ENCODE measurements at places on chromosomes 4 and X. TPM values are rescaled to one million over a fixed set of nuclear protein-coding genes. Genes with fewer than 3 reads are reported as not detected.

OPN1MW gene
- total RNA-seq, result not detected

ANXA10 gene
- not detected for total RNA-seq

CNGA2 gene
- total RNA-seq, result not detected

RBMXL3 gene
- total RNA-seq, result not detected

SPARCL1 gene
- total RNA-seq, result 322 TPM

ADGRG2 gene
- 1.2 TPM for total RNA-seq

FOXP3 gene
- total RNA-seq, result 2.0 TPM

CTAG1B gene
- total RNA-seq, result not detected

FGA gene
- total RNA-seq, result 6.1 TPM

CSN1S1 gene
- total RNA-seq, result not detected

KCNE5 gene
- 0.44 TPM for total RNA-seq

EFHC2 gene
- 6.4 TPM for total RNA-seq

TMEM156 gene
- 3.5 TPM for total RNA-seq

- no peak for DNase-seq
These were observed 160.7 kb downstream of the MOSPD2 start for GRCh38 chrX:15033917-15034316.

GRCh38 chr4:86101841-86102240 lies 258.0 kb downstream of the MAPK10 start:
- DNase-seq, result no peak

- DNase-seq, result no peak
These were observed 565.2 kb upstream of the SLIT2 start for GRCh38 chr4:19686456-19686855.

GRCh38 chr4:76620723-76621468 lies 185.9 kb downstream of the SHROOM3 start:
- DNase-seq, result no peak

GRCh38 chrX:84258708-84259107 lies 70.7 kb upstream of the RPS6KA6 start:
- no peak for DNase-seq

GRCh38 chrX:3293251-3293650 lies 53.2 kb downstream of the MXRA5 start:
- DNase-seq, result no peak

DNA sequence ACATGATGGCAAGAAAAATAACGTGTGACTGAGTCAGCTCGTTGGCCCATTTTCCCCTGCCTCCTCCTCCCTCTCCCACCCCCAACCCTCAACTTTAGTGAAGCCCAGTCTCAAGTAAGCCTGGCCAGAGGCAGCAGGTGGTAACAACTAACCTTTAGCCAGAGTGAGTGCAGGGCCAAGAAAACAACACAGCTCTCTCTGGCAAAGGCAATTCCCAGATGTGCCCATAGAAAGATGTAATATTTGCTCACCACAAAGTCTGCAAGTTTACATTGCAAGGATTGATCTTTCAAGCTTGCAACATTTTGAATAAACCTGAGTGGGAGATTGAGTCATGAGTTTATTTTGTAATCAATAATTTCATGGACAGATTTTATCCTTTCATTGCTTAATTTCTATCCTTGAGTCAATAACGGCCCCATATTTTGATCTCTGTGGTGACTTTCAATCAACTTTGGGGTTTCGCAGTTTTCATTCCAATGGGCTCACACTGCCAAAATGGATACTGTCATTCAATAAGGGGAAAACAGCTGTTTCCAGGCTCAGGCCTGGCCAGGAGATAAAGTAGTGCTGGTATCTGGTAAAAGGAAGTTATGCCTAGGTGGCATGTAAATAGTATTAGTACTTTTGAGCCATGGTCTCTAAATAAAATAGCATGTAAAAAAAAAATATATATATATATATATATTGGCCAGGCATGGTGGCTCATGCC lies 130.7 kb upstream of the TMEM164 start:
- no peak for DNase-seq

DNA sequence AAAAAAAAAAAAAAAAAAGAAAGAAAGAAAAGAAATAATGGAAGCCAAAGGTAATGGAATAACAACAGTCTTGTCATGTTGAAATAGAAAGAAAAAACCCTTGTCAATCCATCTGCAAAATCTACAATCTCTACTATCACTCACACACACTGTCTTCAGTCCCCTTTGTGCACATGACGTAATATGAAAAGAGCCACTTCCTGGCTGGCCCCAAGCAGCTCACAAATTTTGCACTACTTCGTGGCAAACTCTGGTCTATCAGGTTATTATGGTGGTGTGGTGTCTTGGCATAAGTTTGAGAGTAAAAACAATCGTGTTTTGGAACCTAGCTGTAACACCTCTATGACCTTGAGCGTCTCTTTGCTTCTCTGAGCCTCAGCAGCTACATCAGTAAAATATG lies 8.3 kb upstream of the AFAP1 start:
- no peak for DNase-seq

GRCh38 chr4:164615964-164616363 lies 138.0 kb upstream of the SMIM31 start:
- no peak for DNase-seq

GRCh38 chrX:15269618-15270521 lies at the start of gene ASB9:
TSS of gene ASB9 (minus strand) at chrX:15270083. CDS start at chrX:15269874, 209 bp downstream.
- peak; percentile 77 for DNase-seq

DNA sequence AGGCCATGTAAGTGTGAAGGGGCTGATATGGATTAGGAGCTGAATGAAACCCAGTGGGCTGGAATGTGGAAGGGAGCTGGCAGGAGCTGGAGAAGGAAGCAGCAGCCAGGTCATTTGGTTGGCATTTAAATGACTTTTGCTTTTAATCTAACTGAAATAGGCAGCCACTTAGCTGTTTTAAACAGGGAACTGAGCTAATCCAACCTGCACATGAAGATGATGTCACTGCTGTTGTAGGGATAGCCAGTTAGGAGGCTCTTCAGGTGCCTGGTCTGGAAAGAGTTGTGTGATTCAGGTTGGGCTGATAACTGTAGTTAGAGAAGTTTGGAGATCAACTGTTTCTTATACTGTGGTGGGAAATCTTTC lies 122.4 kb downstream of the PALLD start:
- no peak for DNase-seq

GRCh38 chrX:147217334-147217733 lies 402.8 kb upstream of the CXorf51A start:
- no peak for DNase-seq

- DNase-seq, result no peak
These were observed 1070.3 kb downstream of the STIM2 start for GRCh38 chr4:27930976-27931375.

GRCh38 chrX:121655276-121655675 lies 607.9 kb downstream of the GLUD2 start:
- no peak for DNase-seq

GRCh38 chrX:150587585-150588503 lies 19.4 kb downstream of the MTM1 start:
- peak; percentile 30 for DNase-seq

- no peak for DNase-seq
These were observed 45.6 kb upstream of the CHRNA9 start for GRCh38 chr4:40289366-40290188.

- DNase-seq, result no peak
These were observed 21.3 kb upstream of the PDGFC start for GRCh38 chr4:156992943-156993342.

Data from kidney (tissue), 22 donors.